Activated CD4-positive, alpha-beta T cell treated with anti-CD3 and anti-CD28 coated beads, Interleukin-10, Interleukin-2, amounts not matched to agents 100 ng/mL and 50 ng/mL, durations not matched to agents 16 hours and 8 hours (primary cell): ENCODE measurements at places on chromosomes 4 and X.

DNA sequence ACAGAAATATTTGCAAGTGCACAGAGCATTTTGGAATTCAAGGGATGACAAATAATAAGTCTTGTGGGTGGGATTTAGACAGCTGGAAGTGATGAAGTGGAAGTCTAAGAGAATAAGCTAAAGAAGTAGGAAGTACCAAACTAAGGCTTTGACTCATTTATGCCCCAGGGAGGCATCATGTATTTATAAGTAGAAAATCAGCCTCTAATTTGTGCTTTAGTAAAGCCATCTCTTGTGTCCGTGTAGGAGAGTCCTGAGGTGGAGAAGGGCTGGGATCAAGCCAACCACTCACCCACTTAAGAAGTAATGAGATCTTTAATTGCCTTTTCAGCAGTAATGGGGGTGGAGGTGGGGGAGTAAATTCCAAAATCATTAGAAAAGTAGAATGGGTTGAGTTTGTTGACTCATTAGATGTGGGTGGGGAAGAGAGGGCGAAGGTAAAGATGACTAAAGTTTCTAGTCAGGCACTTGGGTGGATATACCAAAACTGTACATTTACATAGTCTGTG, 356.7 kb downstream of the STIM2 start:
- DNase-seq, result no peak

- DNase-seq, result no peak
Observed at GRCh38 chrX:150352581-150352980, 10.5 kb upstream of the MAMLD1 start.

- no peak for DNase-seq
Observed at GRCh38 chrX:77900688-77901087, 1.4 kb downstream of the COX7B start.

DNA sequence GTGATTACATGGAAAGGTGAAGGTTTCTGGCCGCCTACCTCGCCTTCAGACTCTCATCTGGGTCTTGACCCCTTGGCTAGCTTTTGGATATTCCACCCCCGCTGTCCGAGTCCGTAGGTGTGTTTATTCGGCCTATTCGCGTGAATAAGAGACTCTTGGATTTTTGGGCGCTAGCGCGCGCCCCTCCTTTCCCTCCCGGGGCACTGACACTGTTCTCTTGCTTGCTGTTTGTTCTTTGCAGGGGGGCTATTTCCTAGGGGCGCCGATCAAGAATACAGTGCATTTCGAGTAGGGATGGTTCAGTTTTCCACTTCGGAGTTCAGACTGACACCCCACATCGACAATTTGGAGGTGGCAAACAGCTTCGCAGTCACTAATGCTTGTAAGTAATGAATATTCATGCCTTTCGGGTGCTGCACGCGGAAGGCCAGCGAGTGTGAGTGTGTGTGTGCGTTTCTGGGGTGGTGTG, 932 bp downstream of the GRIA2 start:
- no peak for DNase-seq

DNA sequence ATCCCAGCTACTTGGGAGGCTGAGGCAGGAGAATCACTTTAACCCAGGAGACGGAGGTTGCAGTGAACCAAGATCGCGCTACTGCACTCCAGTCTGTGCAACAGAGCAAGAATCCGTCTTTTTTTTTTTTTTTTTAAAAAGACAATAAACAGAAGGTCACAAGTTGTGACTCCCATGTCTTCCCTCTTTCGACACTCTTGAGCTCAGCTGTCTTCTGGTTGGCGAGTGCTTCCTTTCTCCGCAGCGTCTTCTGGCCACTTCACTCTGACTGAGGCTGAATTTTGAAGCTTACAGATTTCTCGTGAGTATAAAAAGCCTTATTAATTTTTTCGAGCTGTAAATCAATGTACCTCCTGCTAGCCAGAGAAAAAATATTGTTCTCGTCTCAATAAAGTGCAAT, 124.9 kb downstream of the STOX2 start:
- DNase-seq, result no peak

GRCh38 chrX:45063319-45064095, 137.2 kb downstream of the DIPK2B start:
- DNase-seq, result no peak

DNA sequence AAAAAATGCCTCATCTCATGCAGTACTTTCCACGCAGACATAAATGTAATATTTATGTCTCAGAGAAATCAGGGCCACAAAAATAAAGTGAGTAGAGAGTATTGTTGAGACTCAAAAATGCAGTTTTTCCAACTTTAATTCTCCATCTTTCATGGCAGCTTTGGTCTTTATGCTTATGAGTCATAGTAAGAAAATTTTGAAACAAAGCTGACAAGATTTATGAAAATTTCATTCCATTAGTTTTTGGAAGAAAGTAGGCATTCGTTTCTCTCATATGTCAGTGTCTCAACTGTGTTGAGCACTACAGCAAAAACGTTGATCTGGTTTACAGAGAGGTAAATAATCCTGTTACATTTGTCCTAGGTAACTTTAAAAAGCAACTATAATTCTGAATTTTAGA, 656.8 kb downstream of the IQCM start:
- no peak for DNase-seq

DNA sequence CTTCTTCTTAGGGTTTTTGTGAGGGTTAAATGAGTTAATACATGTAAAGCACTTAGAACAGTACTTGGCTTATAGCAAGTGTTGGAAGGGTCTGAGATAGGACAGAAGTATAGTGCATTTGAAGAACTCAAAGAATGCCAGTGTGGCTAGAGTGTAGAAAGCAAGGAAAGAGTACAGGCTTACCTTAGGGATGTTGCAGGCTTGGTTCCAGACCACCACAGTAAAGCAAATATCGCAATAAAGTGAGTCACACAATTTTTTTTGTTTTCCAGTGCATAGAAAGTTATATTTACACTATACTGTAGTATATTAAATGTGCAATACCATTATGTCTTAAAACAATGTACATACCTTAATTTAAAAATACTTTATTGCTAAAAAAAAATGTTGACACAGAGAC, 41.3 kb downstream of the KIF4A start:
- DNase-seq, result no peak

DNA sequence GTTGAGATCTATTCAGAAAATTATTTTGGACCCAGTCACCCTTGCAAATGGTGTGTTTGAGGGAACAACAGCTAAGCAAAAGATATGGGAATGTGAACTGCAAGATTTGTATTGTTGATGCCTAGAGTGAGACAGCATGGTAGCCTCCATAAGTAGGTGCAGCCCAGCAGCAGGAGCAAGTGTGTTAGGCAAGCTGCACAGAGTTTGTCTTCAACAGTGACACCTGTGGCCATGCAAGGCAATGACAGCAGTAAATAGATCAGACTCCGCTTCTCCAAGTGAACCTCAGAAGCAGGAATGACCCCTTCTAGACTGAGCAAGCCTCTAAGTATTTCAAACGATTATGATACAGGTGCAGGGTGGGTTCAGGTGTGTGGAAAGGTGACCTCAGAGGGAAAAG, 133.4 kb upstream of the MSX1 start:
- DNase-seq, result no peak

DNA sequence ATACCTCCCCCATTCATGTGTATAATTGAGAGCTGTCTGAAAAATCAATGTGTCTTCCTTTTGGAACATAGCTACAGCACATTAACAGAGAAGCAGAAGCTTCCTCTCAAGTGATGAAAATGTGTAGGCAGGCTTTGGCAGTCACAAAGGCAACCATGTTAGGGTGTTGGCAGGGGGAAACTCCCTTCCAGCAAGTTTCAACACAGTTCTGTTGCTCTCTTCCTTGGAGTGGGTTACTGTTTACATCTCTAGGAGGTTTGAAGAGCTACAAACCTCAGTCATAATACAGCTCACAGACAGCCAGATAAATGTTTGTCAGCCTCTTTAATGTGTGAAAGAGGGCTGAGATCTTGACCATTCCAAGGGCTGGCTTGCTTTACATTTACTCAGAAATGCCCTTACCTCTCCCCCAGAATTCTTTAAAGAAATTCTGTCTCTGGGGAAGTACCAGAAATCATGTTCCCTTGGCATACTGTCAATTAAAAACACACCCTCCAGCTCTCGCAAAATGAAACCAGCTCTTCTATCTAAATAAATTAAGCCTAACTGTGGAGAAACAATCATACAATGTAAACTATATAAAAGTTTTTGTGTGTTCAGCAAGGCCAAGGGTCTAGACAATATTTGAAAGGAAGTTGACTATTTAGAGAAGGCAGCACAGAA, 18.9 kb downstream of the ZBTB33 start:
- DNase-seq, result no peak

DNA sequence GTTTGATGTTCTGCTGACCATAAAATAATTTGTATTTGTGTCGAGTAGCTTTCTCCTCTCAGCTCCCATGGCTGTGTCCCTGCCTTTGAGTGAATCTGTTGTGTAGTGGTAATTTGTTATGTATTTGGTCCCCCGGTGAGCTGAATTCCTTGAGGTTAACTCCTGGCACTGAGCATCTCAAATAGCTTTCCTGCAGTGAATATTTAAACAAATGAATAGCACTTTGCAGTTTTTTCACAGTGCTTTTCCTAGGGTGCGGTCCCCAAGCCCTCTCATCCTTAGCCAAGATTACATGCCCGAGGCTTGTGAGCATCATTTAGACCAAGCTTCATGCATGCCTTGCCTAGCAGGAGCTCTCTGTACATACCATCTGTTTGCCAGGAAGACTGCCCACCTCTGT, 74.2 kb downstream of the CLDN34 start:
- no peak for DNase-seq

- no peak for DNase-seq
Observed at GRCh38 chr4:67401902-67402301, 143.4 kb downstream of the CENPC start.

- no peak for DNase-seq
Observed at GRCh38 chr4:150355858-150356455, 226.0 kb upstream of the MAB21L2 start.
